ENCODE measurements at places on chromosomes 1 and 21.

GRCh38 chr1:17084787-17085186 lies 31.0 kb upstream of the SDHB start:
- DNase-seq, result no peak

DNA sequence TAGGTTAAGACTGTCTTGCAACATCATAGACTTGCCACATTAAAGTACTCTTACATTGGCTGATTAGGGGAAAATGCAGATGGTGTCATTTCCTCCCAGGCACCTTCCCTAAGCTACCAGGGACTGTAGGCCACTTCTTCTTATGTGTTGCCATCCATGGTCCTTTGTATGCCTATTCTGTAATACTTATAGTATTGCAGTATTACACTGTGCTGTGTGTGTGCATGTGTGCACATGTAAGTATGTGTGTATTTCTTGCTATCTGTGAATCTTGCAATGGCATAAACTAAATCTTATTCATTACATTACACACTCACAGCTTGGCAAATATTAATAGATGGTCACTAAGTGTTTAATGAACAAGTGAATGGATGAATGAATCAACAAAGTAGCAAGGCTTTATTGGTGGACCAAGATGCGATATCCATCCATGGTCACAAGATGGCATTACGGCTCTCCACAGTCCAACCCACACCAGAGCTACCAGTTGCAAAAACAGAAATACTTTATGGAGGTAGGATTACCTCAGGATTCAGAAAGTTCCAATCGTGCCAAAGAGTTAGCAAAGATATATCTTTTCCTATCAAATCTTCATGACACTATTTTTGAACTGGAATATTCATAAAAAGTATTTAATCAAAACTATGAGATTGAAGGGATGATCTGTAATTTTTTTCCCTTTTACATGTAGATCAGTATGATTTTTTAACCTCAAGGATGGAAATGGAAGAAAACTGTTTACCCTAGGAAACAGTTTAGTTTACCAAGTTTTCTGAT lies 160.2 kb downstream of the DENND1B start:
- DNase-seq, result no peak

DNA sequence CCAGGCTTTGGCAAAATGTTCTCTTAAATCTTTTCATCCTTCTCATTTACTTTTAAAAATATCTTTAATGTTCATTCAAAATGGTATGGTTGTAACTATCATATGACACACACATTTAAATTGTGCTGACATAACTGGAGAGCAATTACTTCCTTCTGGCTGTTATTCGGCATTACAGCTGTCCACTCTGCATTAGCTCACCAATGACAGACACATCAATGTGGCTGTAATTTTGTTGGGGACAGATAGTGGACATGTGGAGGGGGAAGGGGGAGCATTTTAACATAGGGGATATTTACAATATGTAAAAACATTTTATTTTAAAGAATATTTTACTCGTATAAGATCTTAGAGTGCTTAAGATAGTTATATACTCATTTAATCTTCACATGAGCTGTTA lies 319.8 kb downstream of the HMCN1 start:
- no peak for DNase-seq

- DNase-seq, result peak; percentile 69
Observed at GRCh38 chr1:145964328-145965118, at the start of the genes ANKRD34A and POLR3GL. TSS of gene ANKRD34A (minus strand) at chr1:145964575. CDS start at chr1:145961759, 2,816 bp downstream. TSS of gene POLR3GL (plus strand) at chr1:145964690. CDS start at chr1:145974866, 10,176 bp downstream.
